ENCODE measurements at places on chromosomes 3 and 15.
A peak's percentile ranks its signal among the peaks of the same experiment; 100 is the strongest.

DNA sequence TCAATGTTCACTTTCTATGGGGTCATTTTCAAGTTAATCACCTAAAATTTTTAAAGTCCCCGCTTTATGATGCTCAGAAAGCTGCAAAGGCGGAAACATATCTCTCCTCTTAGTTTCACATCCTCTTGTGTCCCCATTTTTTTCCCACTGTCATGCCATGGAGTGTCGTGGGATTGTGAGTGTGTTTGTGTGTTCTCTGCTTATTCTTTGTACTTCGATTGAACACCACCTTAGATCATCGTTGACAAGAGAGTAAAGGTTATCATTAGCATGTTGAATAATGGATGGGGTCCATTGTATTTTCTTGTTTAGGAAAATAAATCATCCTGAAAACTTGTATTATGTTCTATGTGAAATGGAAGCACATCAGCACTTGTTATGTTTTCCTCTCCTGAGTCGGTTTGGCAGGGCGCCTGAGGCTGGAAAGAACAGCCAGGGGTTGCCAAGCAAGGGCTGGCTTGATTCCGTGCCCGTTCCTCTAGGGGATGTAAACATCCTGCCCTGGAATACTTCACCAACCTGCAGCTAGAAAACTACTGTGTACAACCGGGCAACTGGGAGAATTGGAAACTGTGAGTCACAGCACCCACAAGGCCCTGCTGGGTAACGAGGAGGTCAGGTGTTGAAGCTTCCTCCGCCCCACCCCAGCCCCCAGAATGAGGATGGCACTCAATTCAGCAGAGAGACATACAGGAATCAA is 67.2 kb downstream of the EIF4E3 start:
- no peak for DNase-seq

DNA sequence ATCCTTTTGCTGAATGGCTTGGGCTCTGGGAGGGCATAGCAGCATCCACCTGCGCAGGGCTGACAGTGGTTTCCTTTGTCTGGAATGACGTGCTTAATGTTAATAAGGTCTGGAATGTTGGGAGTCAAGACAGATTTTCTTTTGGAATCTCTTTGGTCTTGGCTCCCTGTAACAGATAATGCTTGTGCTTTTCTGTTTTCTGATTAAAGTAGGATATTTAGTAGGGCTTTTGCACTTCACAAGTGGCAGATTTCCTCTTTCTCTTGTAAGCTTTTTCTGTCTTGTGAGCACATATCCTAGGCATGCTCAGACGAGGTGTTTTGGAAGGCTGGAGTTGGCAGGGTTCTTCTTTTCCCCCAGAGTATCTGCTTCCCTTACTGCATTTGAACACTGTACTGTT is 189.6 kb downstream of the GHSR start:
- no peak for DNase-seq

DNA sequence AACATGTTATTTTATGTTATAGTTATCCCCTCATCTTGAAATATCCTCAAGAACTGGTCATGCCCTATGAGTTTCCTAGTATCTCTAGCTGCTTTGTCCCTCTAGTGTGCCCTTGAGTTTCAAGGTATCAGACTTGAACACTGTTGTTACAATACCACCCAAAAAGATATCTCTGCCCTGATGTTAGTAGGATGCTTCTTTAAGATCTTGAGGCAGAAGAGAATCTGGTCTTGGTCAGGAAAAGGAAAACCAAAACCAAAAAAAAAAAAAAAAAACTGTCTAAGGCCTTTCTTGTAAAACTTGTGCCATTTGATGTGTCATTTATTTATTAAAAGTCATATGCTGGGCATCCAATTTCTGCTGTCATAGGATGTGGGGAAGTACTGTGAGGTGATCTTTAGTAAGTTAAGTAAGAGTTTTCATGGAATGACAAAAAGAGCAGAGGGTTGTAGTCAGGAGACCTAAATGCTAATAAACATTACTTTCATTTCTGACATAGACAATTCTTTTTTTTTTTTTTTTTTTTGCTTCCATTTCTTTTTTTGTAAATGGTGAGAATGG is 229.7 kb downstream of the NECTIN3 start:
- DNase-seq: no peak

- no peak for DNase-seq
These were observed 34.8 kb downstream of the NMNAT3 start for GRCh38 chr3:139642996-139643395.

DNA sequence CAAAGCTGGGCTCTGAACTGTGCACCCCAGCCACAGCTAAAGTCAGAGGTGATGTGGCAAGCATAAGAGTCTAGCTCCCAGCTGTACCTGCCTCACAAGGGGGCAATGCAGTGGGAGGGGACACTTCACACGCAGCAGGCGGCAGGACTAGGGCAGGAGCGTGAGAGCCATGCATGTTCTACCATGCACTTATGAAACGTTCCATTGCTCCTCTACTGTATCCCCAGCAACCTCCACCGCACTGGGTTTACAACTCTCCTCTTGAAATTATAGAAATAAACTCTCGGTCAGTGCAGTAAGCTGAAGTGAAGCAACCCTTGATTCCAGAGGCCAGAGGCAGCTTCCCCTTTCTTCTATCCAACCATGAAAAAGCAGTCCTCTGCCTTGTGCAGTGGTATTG is 298.6 kb upstream of the STT3B start:
- no peak for DNase-seq

- DNase-seq: no peak
These were observed 33.0 kb downstream of the CLEC3B start for GRCh38 chr3:45059132-45059531.

- peak; percentile 27 for DNase-seq
These were observed 117.7 kb downstream of the GBE1 start for GRCh38 chr3:81643721-81644120.

DNA sequence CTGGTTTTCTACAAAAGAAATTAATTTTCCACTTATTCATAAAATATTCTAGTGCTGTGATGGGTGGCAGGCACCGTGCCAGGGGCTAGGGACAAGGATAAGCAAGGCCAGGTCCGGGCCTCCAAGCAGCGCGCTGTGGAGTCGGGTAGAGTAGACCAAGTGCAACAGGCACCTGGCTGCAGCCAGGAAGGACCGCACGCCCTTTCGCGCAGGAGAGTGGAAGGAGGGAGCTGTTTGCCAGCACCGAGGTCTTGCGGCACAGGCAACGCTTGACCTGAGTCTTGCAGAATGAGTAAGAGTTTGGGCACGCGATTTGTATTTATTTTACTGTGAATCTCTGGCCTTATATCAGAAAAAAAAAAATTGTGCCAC is at the start of gene CASR:
TSS of gene CASR (plus strand) at position 148 of the 372 bp plus-strand sequence. CDS start 70,522 bp downstream, outside the sequence.
- no peak for DNase-seq

GRCh38 chr15:63909819-63910437 is 76.2 kb upstream of the HERC1 start:
- DNase-seq: no peak

- peak; percentile 70 for DNase-seq
These were observed 106.0 kb downstream of the MEX3B start for GRCh38 chr15:81939604-81940440.

- DNase-seq: peak; percentile 79
These were observed 77.2 kb downstream of the TBC1D2B start for GRCh38 chr15:78000091-78000926.

- DNase-seq: peak; percentile 85
These were observed at the start of gene CPEB1 for GRCh38 chr15:82647045-82647834. TSS of gene CPEB1 (minus strand) at chr15:82647363. CDS start at chr15:82628459, 18,904 bp downstream.

DNA sequence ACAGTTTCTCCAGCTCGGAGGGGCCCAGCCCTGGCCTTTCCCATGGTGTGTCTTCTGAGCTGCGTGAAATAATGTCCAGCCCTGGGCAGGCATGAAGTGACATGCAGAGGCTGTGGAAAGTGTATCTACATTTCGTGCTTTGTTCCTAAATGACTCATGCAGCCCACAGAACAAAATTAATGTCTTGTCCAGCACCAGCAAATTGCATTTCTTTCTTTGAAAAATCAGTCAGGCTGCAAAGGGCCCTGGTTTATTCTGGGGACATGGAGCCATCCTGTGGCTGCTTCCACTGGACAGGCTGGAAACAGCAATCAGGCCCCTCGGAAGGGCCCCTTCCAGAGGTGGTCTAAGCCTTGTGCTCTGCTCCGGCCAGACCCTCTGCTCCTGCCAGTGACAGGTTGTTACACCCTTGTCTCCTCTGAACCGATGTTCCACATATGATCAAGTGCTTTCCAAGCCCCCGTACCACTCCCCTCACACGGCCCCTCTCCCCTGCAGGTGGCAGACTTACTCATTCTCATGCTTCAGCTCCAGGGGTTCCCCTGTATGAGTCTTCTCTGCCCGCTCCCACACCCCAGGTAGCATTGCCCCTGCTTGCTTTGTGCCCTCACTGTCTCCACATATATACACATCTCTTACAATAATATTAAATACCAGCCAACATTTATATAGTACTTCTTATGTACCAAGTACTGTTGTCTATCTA is 33.7 kb downstream of the CRYGS start:
- no peak for DNase-seq

GRCh38 chr3:138509586-138509985 is 75.2 kb downstream of the ESYT3 start:
- DNase-seq: no peak

GRCh38 chr3:139746481-139746880 is 68.7 kb upstream of the NMNAT3 start:
- no peak for DNase-seq

- peak; percentile 7 for DNase-seq
These were observed 78.2 kb downstream of the FAIM start for GRCh38 chr3:138686771-138687221.

Measured in erythroblast (primary cell).